ENCODE measurements at places on chromosomes 4 and X. TPM values are rescaled to one million over a fixed set of nuclear protein-coding genes. Genes with fewer than 3 reads are reported as not detected.

Gene PHOX2B
- not detected for total RNA-seq

Gene IL2
- not detected for total RNA-seq

Gene CABS1
- total RNA-seq = not detected

Gene EPGN
- total RNA-seq = not detected

Gene FAAH2
- 4.1 TPM for total RNA-seq

Gene CXCL10
- total RNA-seq = not detected

Gene GABRQ
- total RNA-seq = not detected

Gene RRH
- 0.44 TPM for total RNA-seq

Gene SLITRK2
- total RNA-seq = 1.3 TPM

Gene NLRP2B
- total RNA-seq = not detected

Gene PDGFRA
- 144 TPM for total RNA-seq

Gene CSN1S1
- 6.7 TPM for total RNA-seq

Gene FAM47E
- 8.9 TPM for total RNA-seq

Gene PRR32
- total RNA-seq = not detected

Gene KLHL4
- 0.51 TPM for total RNA-seq

Gene ARAP2
- total RNA-seq = 25.4 TPM

Gene RASGEF1B
- 23.8 TPM for total RNA-seq
